Esophagus mucosa (tissue), 1 donor: ENCODE measurements at places on chromosomes 12 and 14. TPM values are rescaled to one million over a fixed set of nuclear protein-coding genes. Genes with fewer than 3 reads are reported as not detected.

Gene SLC6A12
- total RNA-seq = 0.12 TPM

DNA sequence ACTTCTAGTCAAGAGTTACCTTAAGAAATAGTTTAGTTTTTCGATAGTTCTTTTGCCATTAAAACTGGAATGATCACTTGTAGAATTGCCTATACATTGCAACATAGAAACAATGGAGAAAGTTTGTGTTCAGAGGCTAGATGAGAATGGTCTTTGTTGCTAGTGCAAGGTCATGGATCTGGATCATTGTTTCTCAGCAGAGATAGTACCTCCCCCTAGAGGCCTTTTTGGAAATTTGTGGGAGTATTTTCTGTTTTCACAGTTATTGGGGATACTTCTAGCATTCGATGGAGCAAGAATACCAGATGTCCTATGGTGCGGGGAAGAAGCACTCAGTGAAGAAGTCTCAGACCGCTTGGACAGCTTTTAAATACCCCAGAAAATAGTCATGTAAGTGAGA lies 138.8 kb upstream of the HMGA2 start:
- peak; percentile 33 for ATAC-seq

Gene WNT5B
- total RNA-seq = 9.8 TPM

Gene KRT72
- not detected for total RNA-seq
